ENCODE measurements at places on chromosomes 1 and 21.

DNA sequence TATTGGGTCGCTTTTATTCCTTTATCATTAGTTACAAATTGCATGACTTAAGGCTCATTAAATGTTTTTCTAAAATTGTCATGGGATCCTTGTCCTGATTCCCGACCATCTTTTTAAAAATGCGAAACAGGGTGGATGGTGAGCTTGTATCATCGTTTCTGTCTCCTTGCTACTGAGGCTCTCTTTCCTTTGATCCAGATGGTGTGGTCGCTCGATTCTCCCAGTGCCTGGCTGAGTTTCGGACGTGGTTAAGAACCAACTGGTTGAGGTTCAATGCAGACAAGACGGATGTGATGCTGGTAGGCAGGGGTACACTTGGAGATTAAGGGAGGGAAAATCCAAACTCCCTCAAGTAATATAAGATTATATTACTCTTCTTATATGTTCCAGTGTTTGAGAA lies 1.2 kb downstream of the MIER1 start:
- DNase-seq, result no peak

- no peak for DNase-seq
These were observed 40.6 kb upstream of the GREM2 start for GRCh38 chr1:240652549-240652948.

DNA sequence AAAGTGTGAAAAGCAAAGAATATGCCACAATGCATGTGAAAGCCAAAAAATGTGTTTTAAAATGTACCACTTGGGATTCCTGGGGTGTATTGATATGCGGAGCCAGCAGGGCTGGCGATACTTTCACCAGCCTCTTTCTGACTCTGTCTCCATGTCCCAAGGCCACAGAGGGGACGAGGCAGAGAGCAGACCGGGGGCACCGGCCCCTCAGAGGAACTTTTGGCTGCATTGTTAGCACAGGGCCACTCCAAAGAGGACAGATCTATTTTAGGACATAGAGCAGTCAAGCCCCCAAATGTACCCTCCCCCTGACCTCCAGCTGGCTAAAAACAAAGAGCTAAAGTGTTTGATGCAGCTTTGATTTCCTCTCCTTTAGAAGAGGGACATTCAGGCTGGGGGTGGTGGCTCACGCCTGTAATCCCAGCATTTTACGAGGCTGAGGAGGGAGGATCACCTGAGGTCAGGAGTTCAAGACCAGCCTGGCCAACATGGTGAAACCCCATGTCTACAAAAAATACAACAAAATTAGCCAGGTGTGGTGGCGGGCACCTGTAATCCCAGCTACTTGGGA lies 25.6 kb upstream of the ZNF436 start:
- DNase-seq, result no peak

DNA sequence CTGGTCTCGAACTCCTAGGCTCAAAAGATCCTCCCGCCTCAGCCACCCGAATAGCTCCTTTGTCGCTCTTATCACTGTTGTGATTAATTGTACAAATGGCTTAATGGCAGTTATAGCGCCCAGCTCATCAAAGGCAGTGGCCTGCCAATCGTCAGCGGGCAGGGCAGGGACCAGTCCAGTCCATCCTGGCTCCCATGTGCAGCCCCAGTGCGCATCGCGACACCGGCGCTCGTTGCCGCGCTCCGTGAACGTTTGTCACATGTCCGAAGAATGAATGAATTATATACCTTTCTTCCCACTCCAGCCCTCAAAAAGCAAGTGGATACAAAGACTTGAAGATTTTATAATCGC lies 18.4 kb downstream of the MTX1 start:
- no peak for DNase-seq

DNA sequence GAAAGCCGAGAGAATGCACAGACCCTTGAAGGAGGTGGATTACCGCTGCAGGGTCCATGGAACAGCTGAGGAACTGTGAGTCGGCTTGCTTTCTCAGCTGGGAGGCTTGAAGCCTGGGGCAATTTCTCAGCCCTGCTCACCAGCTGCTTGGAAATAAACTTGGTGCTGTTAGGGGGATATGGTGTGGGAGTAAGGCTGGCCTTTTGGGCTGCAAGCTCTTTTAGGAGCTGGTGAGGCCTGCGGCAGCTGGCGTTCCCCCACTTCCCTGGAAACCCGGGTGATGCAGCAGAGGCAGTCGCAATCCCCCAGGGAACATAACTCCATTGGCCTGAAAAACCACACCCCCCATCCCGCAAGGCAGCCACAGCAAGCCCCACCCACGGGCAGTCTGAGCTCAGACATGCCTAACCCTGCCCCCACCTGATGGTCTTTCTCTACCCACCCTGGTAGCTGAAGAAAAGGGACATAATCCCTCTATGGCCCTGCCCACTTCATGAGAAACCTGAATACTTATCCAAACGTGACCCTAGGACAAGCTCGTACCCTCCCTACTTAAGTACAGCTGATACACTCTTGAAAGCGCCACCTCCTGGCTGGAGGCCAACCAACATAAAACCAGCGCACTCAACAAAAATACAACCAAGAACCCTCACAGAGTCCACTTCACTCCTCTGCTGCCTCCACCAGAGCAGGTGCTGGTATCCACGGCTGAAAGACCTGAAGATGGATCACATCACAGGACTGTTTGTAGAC lies 1995.8 kb downstream of the NCAM2 start:
- DNase-seq, result no peak

DNA sequence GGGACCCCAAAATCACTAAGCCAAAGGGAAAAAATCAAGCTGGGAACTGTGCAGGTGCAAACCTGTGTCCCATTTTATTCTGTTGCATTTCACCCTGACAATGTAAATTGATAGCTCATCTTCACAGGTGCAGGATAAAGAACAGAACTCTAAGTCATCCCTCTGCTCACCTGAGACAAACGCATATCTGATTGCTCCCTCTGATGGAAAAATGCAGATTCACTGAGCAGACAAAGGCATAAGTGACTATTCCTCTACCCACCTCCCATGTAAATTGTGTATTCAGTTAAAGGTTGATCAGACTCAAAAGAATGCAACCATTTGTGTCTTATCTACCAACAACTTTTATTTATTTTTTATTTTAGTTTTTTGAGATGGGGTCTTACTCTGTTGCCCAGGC lies 644.2 kb downstream of the PTPRU start:
- DNase-seq, result no peak
